NCI-H510A (cell line): ENCODE measurements at places on chromosomes 7 and 10.

GRCh38 chr7:90484706-90485105, 15.3 kb downstream of the PTTG1IP2 start:
- DNase-seq, result no peak

- no peak for DNase-seq
These were observed 18.4 kb upstream of the COBL start for GRCh38 chr7:51335057-51335456.

DNA sequence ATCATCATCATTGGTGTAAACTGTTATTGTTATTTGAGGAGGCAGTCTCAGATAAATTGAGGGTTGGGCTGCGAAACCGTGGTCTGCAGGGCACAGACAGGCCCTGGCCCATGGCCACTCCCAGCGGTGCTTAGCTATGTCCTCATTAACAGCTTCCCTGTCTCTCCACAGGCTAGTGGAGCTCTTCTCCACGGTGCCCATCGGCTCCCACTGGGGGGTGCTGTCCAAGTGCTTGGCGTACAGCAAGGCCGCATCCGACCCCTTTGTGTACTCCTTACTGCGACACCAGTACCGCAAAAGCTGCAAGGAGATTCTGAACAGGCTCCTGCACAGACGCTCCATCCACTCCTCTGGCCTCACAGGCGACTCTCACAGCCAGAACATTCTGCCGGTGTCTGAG, 21.6 kb downstream of the GPR26 start:
- peak; percentile 56 for DNase-seq

- no peak for DNase-seq
These were observed 900.3 kb downstream of the LRMDA start for GRCh38 chr10:76331742-76332141.

DNA sequence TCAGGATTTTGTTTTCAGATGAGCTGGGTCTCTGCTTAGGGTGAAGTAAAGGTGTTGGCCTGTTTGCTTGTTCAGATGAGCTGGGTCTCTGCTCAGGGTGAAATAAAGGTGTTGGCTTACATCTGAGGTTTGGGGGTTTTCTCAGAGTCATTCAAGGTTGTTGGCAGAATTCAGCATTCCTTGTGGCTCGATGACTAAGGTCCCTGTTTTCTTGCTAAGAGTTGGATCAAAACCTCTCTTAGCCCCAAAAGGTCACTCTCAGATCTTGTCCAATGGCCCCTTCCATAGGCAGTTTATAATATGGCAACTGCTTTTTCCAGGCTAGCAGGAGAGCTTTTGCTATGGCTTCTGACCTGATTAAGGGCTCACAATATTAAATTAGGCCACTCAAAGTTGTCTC, 106.6 kb downstream of the ADAM22 start:
- DNase-seq, result no peak

- no peak for DNase-seq
These were observed 80.8 kb upstream of the COL1A2 start for GRCh38 chr7:94313926-94314325.

- no peak for DNase-seq
These were observed 368.6 kb downstream of the REEP3 start for GRCh38 chr10:63889803-63890202.
